ENCODE measurements at places on chromosomes 1 and 21.

- DNase-seq = no peak
Observed at GRCh38 chr1:27451343-27451742, 38.6 kb downstream of the WASF2 start.

GRCh38 chr21:26845759-26846035 lies 488 bp upstream of the ADAMTS1 start:
- no peak for DNase-seq

DNA sequence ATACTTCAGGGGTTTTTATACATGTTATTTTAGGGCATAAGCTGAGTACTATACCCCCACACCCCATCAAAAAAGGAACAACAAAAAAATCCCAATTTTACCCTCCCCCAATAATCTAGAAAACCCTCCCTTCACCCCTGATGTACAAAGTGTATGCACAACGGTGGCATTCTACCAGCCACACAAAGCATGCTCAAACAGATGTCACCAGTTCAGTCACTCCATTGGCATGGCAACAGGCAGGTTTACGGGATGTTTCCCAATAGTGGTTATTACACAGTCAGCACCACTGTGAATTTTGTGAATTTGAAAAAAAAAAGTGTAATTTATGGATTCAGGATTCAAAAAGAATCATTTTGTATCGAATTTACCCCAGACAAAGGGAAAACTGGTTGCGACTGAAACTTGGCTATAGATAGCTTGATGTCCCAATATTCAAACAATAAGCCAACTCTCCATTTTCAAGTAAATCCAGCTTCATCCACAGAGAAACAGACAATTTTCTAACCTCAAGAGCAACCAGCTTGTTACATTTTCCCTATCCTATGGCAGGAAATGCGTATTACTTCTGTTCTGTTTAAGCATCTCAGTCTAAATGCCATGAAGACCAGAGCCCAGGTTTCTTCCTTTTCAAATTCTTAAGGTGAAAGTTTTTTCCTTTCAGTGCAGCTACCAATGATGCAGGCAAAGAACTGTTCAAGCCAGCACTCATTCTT lies 34.0 kb upstream of the SLC45A3 start:
- DNase-seq = no peak

GRCh38 chr1:243657793-243658192 lies 192.2 kb downstream of the AKT3 start:
- no peak for DNase-seq

DNA sequence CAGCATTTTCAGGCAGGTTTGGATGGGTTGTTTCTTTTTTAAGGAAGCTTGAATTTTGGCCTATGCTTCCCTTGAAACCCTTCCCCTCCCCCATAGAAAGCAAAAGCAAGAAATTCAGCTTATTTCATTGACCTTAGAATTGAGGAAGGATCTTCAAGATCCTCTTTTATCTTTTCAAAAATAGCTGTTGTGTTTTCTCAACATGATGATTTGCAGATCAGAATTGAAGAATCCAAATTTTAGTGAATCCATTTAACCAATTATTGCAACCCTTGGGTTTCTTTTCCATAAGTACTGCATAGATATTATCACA lies 73.7 kb downstream of the LRRC8C start:
- no peak for DNase-seq

GRCh38 chr1:31762726-31763670 lies 1.1 kb downstream of the ADGRB2 start:
- peak; percentile 77 for DNase-seq

DNA sequence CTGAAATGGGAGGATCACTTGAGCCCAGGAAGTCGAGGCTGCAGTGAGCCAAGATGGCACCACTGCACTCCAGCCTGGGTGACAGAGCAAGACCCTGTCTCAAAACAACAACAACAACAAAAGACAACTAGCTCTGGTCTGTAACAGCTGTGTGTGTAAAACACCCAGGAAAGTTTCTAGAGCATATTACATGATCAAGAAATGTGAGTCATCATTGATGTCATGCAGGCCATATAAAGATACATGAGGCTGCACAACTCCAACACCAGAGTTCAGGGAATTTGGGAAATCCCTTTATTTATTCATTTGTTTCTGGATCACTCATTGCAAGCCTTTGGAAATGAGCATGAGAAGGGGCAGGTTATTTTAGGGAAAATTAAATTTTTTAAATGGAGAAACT lies 50.3 kb upstream of the CTPS1 start:
- DNase-seq = no peak

- no peak for DNase-seq
Observed at GRCh38 chr1:153341431-153341934, 7.2 kb downstream of the PGLYRP4 start.

DNA sequence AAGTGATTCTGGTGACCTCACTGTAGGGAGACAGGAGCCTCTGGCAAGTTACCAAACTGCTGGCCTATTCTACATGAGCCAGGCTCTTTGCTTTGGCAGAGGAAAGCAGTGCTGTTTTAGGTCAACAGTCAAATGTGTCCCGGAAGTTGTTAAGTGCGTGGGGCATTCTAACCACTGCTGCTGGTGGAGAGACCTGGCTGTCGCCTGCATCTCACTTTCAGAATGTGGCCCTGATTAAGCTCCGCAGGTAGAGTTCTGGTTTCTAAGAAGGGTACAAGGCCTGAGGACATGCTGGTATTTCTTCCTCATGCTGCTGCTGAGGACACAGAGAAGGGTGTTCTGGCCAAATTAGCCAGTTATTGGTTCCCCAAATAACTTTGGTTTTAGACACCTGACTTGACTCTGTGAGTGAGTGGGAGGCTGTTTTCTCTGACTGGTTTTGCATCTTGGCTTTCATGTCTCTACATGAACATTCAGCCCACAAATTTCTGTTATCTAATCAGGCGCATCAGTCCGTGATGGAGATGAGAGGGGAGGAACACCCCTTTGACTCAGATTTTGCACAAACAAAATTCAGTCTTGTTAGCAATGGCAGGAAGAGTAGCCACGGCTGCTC lies 120.8 kb downstream of the LMO4 start:
- peak; percentile 54 for DNase-seq

- no peak for DNase-seq
Observed at GRCh38 chr1:8448911-8449661, 131.2 kb downstream of the SLC45A1 start.

- no peak for DNase-seq
Observed at GRCh38 chr1:207799989-207800648, 48.3 kb downstream of the CD46 start.

- no peak for DNase-seq
Observed at GRCh38 chr1:19946971-19947370, 23.6 kb upstream of the PLA2G2E start.

GRCh38 chr1:65497256-65497830 lies 76.9 kb downstream of the LEPR start:
- DNase-seq = no peak

DNA sequence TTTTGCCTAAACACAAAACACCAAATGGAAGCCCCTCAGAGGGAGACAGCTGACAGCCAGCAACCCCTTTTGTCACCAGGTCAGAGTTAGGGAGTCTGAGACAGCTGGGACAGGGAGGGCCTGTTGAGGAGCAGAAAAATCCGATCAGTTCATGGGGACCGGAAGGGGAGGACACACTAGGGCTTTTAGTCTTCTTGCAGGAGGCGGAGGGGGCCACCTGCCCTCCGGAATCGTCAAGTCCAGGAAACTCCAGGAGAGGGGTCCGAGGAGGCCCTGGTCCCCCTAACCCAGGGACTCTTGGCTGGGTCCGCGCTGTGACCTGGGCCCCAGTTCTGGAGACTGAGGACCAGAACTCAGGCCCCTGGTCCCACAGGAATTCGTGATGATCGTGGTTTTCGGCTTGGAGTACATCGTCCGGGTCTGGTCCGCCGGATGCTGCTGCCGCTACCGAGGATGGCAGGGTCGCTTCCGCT lies 34.2 kb downstream of the KCNQ4 start:
- DNase-seq = no peak

DNA sequence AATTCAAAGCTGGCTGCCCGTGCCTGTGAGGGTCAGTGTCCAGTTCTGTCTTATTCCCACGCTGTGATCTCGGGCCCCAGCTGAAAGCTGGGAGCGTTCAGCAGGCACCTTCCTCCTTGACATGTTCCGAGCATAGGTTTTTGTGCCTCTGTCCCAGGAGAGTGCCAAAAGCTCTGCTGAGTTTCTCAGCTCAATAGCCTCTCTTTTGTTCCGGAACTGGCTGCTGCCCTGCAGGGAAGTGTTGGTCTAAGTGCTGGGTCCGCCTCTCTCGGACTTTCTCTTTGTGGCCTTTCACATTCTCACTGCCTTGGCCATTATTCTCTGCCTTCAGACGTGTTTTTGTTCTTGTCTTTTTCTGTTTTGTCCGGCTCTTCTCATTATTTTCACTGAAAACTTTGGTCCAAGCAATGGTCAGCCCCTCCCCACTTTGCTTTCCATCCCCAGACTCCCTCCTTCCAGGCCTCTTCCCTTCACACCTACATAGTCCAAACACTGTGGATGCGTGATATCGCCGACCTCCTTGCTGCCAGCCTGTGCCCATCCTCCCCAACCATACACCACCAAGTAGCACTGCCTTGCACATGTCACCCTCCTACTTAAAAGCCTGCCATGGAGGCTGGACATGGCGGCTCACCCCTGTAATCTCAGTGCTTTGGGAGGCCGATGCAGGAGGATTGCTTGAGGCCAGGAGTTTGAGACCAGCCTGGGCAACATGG lies 233.8 kb downstream of the RHOU start:
- no peak for DNase-seq

DNA sequence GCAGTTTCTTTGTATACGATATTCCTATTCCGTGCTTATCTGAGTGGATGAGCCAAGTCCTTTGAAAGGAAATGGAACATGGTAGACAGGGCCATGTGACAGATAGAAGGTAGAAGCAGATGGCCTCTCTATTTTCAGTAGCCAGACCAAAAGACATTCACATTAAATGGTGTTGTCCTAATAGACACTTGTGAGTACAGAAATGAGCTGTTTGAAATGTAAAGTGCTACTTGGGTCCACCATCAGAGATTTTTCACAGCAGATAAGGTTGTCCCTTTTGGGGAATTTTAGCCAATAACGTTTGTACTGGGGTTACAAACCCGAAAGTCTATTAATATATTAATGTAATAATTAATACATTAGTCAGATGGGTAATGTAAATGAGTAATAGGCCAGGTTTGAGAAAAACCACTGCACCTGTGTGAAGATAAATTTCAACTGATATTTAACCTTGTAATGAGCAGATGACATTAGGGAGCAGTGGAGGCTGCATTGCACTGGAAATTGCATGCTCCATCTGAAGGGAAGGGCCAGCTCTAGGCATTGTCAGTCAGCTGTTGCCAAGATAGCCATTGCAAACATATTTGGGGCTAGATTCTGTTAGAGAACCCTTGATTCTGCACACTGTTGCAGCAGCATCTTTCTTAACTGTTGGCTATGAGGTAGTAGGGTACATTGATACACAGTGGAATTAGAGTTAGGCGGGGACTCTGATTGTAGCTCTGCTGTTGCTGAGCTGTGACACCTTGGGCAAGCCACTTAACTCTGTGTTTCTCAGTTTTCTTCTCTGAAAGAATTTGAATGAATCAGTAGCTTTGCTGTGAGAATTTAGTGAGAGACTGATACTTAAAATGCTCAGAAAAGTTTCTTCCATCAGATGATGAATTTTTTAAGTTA lies 43.8 kb downstream of the FGGY start:
- no peak for DNase-seq

GRCh38 chr1:154835531-154836324 lies 34.4 kb downstream of the KCNN3 start:
- no peak for DNase-seq

DNA sequence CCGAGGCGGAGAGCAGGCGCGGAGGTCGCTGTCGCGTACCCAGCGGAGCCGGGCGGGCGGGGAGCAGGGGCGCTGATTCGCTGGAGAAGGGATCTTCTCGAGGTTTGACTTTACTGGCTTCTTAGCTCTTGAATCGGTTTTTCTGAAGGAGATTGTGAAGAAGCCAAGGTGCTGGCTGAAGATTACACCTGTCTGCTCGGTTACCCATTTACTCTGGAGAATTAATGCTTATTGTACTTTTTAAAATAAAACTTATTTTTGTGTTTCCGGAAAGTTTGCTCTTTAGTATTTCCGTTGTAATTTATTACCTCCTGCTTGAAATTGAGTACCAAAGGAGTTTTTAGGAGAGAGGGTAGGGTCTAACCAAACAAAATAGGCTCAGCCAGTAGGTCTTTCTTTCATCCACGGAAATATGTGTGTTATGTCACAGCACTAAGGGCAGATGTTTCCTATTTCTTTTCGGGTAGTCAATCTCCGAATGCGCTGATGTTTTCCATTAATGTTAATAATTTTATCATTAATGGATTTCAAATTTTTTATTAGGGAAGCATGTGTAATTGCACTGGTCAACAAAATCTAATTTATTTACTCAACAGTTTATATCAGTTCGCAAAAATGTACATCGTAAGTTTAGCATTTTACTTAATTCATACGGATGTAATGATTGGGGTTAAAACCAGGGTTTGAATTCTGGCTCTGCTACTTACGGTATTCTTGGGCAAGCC lies 510 bp upstream of the GNG5 start:
- DNase-seq = no peak

GRCh38 chr1:27346991-27347624 lies 5.3 kb downstream of the SYTL1 start:
- DNase-seq = no peak

DNA sequence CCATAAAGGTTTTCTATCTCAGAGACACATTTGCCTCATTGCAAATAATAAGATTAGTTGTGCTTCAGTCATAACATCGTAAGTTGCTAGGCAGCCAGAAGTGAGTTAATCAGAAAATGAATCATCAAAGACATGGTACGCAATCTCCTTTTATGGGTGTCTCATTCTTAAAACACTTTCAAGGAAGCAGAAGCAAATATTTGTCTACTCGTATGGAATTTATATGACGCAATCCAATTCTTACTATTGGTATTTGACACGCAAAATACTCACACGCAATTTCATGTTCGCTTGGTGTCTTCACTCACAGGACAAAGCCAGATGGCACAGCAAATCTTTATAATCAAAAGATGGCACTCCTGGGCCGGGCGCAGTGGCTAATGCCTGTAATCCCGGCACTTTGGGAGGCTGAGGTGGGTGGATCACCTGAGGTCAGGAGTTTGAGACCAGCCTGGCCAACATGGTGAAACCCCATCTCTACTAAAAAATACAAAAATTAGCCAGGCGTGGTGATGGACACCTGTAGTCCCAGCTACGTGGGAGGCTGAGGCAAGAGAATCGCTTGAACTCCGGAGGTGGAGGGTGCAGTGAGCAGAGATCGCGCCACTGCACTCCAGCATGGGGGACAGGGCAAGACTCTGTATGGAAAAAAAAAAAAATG lies 56.4 kb downstream of the HLCS start:
- peak; percentile 47 for DNase-seq

DNA sequence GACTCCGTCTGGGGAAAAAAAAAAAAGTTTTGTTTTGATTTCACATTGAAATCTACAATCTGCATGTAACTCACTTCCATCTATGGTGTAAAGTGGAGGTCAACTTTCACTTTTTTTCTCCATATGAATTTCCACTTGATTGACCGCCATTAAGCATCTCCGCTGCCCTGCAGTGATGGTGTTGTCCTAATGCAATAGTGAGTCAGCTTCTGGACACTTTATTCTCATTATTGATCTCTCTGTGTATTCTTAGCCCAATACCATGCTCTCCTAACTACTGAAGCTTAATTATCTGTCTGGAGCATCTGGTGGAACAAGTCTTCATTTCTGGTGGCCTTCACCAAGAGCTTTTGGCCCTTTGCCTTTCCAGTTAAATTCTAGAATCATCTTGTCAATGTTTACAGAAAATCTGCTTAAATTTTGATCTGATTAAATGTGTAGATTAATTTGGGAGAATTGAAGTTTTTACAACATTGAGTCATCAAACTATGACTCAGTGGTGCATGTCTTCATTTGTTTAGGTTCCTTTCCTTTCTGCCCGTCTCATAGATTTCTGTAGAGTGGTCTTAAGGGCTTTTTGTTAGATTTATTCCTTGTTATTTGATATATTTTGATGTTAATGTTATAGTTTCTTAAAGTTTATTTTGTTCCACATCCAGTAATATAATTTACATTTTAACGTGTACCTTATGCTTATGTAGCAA lies 181.5 kb downstream of the PRDM2 start:
- no peak for DNase-seq
